ENCODE measurements at places on chromosomes 1 and 21.
A peak's percentile ranks its signal among the peaks of the same experiment; 100 is the strongest.

DNA sequence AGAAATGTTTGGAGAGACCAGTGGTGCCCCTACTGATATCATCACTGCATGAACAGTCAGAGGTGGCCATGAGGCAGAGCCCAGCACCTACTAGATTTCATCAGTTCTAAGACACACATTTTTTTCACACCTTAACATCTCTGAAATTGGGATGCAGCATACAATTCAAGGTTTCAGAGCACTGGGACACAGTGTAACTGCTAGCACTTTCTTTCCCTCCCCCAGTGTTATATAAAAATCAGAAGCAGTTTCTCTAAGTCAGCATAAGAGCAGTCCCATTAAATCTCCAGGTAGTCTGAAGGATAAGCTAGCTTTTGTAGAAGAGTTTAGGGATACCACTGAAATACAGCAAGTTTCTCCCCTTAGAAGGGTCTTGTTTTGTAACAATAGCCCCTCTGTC is 10.0 kb upstream of the ANGPTL7 start:
- no peak for DNase-seq

GRCh38 chr1:168825820-168826219 is 96.8 kb upstream of the DPT start:
- no peak for DNase-seq

GRCh38 chr1:87867626-87868025 is 538.9 kb downstream of the LMO4 start:
- DNase-seq, result no peak

DNA sequence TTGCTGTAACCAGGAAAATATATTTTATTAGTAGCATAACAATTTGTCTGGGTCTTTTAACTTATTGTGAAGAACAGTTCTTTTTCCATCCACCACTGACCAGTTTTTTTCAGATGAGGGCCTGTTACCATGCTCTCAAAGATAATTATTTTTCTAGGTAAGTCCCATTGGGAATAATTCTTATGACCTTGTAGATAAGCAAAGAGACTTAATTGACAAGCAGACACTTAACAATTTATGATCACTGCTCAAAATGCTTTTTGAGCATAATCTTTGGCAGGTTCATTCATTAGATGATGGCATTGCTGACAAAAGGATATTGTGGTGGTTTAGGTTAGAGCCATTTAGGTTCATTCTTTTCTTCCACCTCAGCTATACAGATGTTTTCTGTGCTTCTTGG is 6.6 kb downstream of the SNX27 start:
- DNase-seq, result no peak

DNA sequence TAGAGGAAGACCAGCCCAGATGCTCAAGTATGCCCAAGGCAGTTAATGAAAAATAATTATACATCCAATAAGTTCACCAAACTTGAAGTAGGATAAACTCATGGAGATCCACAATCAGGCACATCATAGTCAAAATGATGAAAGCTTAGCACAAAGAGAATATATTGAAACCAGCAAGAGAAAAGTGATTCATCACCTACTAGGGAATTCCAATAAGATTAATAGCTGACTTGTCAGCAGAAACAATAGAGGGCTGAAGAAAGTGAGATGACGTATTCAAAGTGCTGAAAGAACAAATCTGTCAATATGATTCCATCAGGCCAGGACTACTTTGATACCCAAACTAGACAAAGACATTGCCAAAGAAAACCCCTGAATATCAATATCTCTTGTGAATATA is 251.7 kb upstream of the BEND5 start:
- DNase-seq, result no peak

DNA sequence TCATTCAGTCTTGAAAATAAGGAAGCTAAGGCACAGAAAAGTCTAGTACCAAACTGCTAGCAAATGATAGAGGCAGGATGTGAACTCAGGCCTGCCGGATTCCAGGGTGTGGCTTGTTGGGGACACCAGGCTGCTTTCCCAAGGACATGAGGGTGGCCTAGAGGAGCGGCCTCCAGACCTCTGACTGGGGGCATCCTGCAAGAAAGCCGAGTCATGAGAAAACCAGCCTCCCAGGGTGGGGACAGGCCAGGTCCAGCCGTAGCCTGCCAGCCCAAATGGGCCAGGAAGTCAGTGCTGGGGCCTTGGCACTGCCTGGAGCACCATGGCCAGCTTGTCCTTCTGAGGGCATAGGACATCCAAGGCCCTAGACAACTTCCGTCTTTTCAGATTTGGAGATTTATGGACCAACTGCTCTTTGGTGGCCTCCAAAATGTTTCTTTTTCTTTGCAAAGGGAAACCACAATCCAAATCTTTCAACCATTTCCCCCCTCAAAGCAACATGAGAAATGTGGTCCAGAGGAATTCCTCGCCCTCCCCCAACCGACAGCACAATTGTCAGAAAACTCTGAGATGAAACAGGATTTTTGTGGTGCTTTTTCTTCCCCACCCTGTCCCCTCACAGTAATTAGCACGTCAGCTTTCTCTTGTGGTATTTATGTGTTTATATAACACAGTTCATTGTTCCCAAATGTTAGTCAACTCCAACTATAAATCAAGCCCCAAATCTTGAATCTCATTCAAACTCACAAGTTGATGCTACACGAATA is 212.3 kb downstream of the KAZN start:
- no peak for DNase-seq

DNA sequence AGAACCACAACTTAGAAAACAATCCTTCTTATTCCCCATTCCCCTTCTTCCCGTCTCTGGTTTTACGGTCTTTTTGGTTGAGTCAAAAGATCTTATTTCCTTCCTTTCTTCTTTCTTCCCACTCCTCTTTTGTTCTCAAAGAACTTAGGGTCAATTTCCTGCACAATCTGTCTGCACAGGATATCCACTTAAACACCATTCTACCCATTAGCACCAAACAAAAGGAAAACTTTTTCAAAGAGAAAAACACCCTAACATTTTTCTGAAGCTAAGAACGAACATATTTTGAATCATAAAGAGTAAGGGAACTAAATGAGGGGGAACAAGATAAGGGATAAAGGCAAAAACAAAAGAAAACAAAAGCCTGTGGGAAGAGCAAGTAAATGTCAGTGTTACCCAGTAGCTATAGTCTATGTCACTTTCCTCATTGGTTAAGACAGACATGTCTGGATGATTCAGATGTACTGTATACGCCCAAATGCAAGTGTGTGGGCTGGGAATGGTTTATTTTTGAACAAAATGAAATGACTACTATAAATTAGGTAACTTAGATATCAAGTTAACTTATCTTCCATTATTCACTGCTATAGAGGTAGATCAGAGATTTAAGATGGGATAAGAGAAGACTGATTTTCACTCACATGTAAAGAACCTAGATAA is 59.9 kb downstream of the TOR3A start:
- DNase-seq, result peak; percentile 85

- DNase-seq, result peak; percentile 65
Measured at GRCh38 chr1:238265866-238266265, 375.1 kb upstream of the ZP4 start.

DNA sequence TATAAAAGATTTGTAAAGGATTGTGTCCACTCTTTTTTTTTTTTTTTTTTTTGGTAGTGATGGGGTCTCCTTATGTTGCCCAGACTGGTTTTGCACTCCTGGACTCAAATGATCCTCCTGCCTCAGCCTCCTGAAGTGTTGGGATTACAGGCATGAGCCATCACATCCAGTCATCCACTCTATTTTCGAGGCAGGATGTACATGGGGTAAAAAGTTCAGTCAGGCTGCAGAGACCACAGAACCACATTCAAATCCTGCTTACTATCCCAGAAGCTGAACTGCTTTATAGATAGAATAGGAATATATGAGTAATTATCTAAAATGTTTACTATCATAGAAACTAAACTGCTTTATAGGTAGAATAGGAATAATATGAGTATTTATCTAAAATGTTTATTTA is 26.0 kb upstream of the KCNK2 start:
- no peak for DNase-seq

DNA sequence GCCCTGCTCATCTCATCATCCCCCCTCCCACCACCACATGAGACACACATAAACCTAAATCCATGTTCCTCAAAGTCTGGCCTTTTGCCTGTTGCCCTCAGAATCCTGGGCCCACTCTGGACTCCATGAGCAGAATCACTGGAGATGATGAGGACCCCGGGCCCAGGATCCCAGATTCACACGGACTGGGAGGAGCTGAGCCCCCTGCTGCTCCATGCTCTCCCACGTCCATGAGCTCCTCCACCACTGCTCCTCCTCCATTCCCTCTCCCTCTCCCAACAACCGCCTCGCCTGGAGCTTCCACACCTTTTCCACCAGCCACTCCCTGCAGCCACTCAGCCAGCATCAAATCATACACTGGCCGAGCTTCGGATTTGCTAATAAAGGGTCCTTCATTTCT is 47.6 kb downstream of the GLIS1 start:
- no peak for DNase-seq

GRCh38 chr21:34202553-34203372 is 129.4 kb downstream of the MRPS6 start:
- peak; percentile 62 for DNase-seq

- DNase-seq, result no peak
Measured at GRCh38 chr1:119987686-119988085, 81.8 kb downstream of the NOTCH2 start.

DNA sequence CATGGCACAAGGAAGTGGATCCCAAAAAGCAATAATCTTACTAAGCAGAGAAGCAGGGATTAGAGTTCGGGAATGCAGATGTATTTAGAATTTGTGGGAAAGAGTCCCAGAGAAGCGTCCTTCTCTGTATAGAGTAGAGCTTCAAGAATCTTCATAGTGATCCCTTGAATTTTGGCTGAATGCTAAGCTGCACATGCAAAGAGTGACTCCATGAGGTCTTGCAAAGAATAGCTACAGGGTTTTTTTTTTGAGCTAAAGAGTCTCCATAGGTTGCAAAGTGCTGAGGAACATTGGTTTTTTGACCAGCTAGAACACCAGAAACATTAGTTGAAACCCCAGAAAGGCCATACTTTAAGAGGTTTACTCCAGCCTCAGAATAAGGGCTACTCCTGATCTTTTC is 206.7 kb downstream of the CTH start:
- DNase-seq, result no peak

DNA sequence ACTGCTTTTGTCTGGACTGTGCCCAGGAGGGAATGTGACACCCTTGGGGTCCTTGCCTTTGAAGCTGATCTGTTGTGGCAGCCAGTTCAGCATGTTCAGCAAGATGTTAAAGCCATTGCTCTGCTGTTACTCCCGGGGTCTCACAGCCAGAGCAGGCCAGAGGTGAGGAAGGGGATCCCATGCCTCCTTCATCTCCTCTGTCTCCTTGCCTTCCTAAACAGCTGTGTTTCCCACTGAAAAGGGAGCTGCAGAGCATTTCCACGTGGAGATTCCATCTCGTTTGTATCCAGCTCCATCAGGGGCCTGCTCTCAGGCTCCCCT is 135.8 kb upstream of the COL6A1 start:
- DNase-seq, result no peak

GRCh38 chr1:40796939-40797667 is 13.5 kb downstream of the KCNQ4 start:
- no peak for DNase-seq

- DNase-seq, result no peak
Measured at GRCh38 chr1:66576645-66577044, 42.7 kb downstream of the SGIP1 start.

DNA sequence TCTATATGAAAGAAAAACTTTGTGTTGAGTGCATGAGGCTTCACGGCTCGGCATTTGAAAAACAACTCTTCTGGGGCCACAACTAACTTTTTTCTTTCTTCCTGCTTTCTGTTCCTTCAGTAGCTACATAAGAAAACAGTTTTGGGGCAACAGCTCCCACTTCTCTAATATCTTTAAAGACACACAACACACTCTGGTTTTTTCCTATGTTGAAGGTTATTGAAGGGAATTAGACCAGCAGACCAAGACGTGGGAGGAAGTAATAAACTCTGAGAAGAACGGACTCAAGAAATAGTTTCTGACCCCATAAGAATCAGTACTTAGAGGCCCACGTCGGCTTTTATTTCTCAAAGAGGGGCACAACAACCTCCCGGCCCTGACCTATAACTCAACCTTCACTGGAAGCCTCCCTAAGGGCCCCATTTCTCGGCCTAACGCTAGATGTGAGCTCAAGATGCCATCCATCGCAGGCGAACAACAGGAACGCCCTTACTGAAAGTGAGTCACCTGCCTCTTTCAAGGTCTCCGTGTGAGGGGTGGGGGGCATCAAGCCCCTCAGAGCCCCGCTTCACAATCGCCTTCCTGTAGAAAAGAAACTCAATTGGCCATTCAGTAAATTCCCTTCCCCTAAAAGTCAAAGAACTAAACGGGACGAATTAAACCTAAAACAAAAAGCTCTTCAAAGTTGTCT is 844 bp downstream of the ZMYM6 start:
- peak; percentile 77 for DNase-seq

GRCh38 chr1:181556631-181557030 is 73.3 kb downstream of the CACNA1E start:
- no peak for DNase-seq

DNA sequence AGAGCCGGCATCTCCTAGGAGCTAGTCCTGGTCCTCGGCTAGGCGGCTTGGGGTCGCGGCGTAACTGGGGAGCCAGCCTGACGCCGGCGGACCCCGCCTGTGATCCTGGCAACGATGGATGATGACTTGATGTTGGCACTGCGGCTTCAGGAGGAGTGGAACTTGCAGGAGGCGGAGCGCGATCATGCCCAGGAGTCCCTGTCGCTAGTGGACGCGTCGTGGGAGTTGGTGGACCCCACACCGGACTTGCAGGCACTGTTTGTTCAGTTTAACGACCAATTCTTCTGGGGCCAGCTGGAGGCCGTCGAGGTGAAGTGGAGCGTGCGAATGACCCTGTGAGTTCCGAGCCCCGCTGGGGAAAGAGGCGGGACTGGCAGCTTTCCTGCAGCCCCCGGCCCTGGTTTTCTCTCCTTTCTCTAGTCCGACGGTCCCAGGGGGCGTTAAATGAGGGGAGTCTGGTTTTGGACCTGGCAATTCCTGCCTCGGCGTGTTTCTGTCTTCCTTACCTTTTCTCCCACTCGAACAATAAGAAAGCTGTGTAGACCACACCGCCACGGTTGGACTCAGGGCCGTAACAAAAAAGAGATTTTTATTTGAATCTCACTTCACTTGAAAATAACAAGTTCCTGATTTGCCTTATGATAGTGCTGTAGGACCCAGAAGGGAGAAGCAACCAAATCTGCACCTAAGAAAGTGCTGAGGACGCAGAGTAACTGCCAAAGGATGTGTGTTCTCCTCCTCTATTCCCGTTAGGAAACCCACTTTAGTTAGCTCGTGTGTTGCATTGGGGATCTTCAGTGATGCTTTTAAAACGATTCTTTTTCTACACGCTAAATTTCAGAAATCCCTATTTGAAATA is at the start of gene SPRTN:
SPRTN (plus strand) TSS at position 24 of the 859 bp plus-strand sequence; CDS start at position 115, 91 bp downstream.
- peak; percentile 41 for DNase-seq

GRCh38 chr1:81666586-81666985 is 134.1 kb upstream of the ADGRL2 start:
- no peak for DNase-seq
